Suppressor macrophage treated with lipopolysaccharide for 1 hour (primary cell): ENCODE measurements at places on chromosomes 6 and 20.

DNA sequence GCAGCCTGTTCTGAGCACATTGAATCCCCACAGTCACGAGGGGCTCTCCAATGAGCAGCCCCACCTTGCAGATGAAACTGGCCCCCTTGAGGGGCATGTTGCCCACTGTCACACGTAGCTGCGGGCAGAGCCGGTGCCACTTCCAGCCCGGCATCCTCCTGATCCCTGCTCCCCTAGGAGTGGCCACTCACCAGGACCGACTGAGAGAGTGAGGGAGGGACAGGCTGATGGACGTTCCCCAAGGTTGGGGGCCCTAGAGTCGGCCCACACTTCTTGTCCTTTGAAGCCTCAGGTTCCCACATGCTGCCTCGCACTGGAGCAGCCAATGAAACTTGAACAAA, 10.5 kb downstream of the ENTPD6 start:
- DNase-seq, result no peak

DNA sequence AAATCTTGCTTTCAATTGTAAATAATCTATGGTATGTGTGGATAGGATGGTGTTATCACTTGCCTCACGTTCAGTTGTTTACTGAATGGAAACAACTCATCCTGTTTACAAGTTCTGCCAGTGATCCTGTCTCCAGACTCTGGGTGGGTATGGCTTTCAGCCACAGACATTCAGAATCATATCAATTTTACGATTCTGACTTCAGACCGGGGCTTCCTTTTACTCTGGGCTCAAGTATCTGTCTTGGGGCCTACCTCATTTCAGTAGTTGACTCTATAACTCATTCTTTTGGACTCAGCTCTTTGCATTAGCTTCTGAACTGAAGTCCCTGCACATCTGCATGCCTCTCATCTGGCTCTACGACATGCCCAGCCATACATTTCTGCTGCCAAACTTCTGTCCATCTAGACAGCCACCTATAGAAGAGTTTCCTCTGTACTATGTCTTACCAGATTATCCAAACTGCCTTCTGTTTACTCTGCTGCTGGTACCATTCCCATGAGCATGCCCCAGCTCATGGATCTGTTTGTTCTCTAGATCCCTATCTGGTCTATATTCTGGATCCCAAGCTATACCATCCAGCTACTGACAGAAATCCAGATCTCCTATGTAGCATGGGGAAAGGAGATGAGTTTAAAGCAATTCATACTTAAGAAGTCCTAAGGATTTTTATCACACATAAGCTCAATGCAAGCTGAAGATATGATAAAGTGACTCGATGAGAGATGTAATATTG, 34.3 kb downstream of the FYN start:
- no peak for DNase-seq

DNA sequence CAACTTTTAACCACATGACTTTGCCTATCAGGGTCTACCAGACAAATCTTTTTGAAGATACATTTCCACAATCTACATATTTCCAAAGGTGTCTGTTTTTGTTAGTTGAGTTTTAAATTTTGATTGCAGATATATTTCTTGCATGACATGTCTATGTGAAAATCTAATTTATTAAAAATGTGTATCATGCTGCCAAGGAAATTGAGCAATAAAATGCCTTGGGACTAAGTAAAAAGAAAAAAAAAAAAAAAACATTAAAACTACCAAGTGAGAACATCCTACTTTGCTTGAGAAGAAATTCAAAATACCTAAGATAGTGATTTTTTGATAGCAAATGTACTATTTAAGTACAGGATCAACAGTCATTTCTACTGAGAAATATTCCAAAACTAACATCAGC, 17.7 kb downstream of the SLC17A5 start:
- no peak for DNase-seq

GRCh38 chr20:51886341-51886740, 84.0 kb upstream of the SALL4 start:
- DNase-seq, result no peak

GRCh38 chr20:49674383-49675352, 39.0 kb downstream of the B4GALT5 start:
- DNase-seq, result no peak

GRCh38 chr20:32634041-32634805, 39.5 kb downstream of the C20orf203 start:
- DNase-seq, result no peak

DNA sequence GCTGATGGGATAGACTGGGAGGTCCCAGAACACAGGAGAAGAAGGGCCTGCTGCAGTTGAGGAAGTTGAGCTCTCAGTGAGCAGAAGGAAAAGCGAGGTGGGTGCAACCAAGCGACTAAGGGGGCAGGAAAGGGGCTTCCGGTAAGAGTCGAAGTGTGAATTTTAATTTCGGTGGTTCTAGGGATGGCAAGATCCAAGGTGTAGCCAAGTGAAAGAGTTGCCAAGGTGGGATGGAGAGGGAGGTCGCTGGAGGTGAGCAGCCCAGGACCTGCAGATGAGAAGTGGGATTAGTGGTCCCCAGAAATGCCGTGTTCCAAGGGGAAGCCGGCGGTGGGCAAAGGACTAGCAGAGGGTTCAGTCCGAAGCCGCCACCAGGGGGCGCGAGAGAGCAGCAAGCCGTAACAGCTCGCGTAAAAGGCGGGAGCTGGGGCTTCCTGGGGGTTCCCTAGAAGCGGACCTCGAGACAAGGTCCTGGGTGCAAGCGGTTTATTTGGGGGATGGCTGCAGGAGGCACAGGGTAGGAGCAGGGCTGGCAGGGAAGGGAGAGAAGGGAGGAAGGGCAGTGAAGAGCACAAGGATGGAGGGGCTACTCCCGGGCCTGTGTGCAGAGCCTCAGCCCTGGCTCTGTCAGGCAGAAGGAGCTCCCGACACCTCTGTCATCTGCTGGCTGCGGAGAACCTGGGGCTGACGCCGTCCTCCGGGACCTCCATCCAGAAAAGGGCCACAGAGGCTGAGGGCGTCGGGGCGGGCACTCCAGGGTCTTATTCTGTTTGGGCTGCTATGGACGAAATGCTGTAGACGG, 103.6 kb downstream of the PAX1 start:
- DNase-seq, result peak; percentile 40

DNA sequence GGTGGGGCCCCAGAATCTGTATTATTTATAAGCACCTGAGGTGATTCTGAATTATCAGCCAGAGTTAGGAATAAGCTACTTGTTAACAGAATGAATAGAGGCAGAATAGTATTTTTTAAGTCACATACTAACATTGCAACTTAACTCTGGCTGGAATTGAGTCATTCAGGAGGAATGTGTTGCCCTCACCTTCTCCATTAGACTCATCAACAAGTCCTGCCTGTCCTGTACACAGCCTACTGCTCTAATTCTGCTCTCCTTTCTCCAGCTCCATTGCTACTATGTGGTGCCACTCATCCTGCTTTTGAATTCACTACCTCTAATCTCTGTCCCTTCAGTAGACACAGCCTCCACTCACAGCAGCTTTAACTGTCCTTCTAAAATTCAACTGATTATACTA, 669.4 kb downstream of the DHX35 start:
- no peak for DNase-seq

DNA sequence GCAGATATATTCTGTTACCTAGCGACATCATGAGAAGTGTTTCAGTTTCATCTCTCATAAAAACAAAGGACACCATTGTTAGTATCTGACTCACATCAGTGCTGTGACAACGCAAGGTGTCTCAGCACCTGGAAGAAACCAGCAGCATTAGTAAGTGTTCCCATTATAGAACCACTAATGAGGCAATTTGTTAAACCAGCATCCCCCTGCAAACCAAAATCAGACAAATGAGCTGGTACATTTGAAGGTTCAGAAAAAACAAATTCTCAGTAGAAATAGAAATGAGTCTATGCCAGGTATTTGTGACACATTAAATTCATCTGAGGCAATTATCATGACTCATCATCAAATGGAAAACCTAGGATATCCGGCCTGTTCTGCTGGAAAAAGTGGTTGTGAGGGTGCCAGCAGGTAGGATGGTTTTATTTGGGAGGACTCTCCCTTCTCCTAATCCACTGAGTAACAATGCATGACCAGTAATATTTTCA, 151.7 kb downstream of the TMEM200A start:
- DNase-seq, result no peak
